ENCODE measurements at places on chromosomes 12 and 14. TPM values are rescaled to one million over a fixed set of nuclear protein-coding genes. Genes with fewer than 3 reads are reported as not detected.

The IFI27 gene
- total RNA-seq: 312 TPM

The ALDH1L2 gene
- total RNA-seq: 5.0 TPM

The NEUROD4 gene
- total RNA-seq: not detected

The GDF3 gene
- 0.32 TPM for total RNA-seq

The ADAM21 gene
- not detected for total RNA-seq

The PTPN21 gene
- total RNA-seq: 70.6 TPM

The COL2A1 gene
- not detected for total RNA-seq

The C1RL gene
- total RNA-seq: 91.6 TPM

The ACSM4 gene
- total RNA-seq: not detected

The FAR2 gene
- 13.3 TPM for total RNA-seq

DNA sequence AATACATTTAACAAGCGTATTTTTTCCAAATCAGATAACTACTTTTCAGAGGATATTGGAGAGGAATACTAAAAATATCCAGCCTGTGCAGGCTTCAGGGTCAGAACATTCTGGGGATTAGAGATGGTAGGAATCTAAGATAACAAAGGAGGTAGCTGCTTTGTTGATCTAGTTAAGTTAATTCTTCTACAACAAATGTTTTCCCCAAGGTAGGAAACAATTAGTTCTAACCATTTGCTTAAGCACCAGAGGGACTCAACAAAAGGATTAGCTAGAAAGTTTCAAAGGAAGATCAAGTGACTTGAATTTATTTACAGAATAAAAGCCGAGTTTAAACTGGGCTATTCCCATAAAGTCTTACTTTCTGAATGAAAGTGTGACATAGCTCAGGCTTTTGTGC is 524.2 kb downstream of the TMTC2 start:
- DNase-seq: no peak
- no peaks in the 10 kb centered on the region for H3K27me3 ChIP-seq
- no peaks in the 10 kb centered on the region for H3K4me1 ChIP-seq
- no peak overlapping the region for H3K27ac ChIP-seq
- H3K4me3 ChIP-seq: no peak overlapping the region
- H3K36me3 ChIP-seq: no peaks in the 10 kb centered on the region

DNA sequence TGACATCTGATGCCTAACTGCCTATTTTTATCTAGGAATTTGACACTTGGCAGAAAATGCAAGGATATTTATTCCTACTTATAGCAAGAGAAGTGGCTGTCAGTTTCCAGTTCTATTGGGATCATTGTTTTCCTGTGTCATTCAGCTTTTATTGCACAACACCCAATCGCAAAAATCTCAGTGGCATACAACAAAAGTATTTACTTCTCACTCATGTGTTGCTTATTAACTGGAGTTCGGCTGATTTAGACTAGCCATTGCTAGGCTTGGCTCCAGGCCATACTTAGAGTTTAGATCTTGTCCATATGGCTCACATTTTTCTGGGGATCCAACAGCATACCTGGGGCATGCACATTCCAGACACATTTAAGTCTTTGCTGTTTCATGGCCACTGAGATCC is 218.6 kb upstream of the SYT1 start:
- H3K4me3 ChIP-seq: no peak overlapping the region
- no peaks in the 10 kb centered on the region for H3K36me3 ChIP-seq
- DNase-seq: no peak

- no peaks in the 10 kb centered on the region for H3K36me3 ChIP-seq
- no peaks in the 10 kb centered on the region for H3K4me1 ChIP-seq
- peaks cover 6% of the 10 kb centered on the region for H3K27me3 ChIP-seq
- no peak overlapping the region for H3K4me3 ChIP-seq
Measured at GRCh38 chr12:7834701-7835100, 38.0 kb downstream of the SLC2A14 start.

- no peak for DNase-seq
- H3K36me3 ChIP-seq: no peaks in the 10 kb centered on the region
- peaks cover 15% of the 10 kb centered on the region for H3K4me1 ChIP-seq
- no peaks in the 10 kb centered on the region for H3K27me3 ChIP-seq
Measured at GRCh38 chr14:105070760-105071137, 5.5 kb upstream of the GPR132 start.

GRCh38 chr12:41536813-41537490 is 348.8 kb downstream of the PDZRN4 start:
- no peak for DNase-seq
- no peaks in the 10 kb centered on the region for H3K4me1 ChIP-seq
- H3K4me3 ChIP-seq: no peak overlapping the region
- no peak overlapping the region for H3K27ac ChIP-seq

- H3K4me3 ChIP-seq: no peak overlapping the region
- no peaks in the 10 kb centered on the region for H3K36me3 ChIP-seq
- DNase-seq: no peak
- no peak overlapping the region for H3K27ac ChIP-seq
Measured at GRCh38 chr12:10048526-10048925, 18.0 kb downstream of the CLEC9A start.

DNA sequence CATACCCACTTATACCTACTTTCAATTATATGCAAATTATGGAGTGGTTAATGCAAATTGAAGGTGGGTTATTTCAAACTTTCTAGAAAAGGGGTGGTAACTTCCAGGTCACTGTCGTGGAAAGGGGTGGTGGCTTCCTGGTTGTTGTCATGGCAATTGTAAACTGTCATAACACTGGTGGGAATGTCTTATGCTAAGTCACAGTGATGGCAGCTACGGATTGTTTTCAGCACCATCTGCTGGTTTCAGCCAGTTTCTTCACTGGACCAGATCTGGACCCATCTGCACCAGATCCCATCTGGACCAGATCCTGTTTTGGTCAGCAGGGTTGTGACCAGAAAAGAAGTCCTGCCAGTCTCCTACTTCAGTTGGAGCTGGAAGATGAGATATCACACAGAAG is 1469.3 kb downstream of the AACS start:
- no peak overlapping the region for H3K27ac ChIP-seq
- DNase-seq: no peak
- no peaks in the 10 kb centered on the region for H3K4me1 ChIP-seq
- H3K27me3 ChIP-seq: no peaks in the 10 kb centered on the region

DNA sequence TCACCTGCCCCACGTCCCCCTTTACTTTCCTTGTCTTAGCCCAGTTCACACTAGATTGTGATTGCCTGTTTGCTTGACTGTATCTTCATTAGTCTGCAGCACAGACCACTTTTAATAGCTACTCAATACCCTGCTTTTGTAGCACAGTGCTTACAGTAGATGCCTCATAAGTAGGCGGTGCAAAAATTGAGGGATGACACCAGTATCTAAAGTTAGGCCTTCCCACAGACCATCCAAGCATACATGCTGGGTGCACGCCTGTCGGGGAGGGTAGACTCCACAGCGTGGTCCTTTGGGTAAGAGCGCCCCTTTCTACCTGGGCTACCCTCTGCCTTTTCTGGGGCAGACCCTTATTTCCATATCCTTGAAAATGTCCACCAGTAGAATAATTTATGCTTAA is 140.8 kb downstream of the GCH1 start:
- H3K36me3 ChIP-seq: peaks cover 22% of the 10 kb centered on the region
- no peak for DNase-seq
- no peak overlapping the region for H3K4me3 ChIP-seq
- no peak overlapping the region for H3K27ac ChIP-seq
- peaks cover under 1% of the 10 kb centered on the region for H3K4me1 ChIP-seq

DNA sequence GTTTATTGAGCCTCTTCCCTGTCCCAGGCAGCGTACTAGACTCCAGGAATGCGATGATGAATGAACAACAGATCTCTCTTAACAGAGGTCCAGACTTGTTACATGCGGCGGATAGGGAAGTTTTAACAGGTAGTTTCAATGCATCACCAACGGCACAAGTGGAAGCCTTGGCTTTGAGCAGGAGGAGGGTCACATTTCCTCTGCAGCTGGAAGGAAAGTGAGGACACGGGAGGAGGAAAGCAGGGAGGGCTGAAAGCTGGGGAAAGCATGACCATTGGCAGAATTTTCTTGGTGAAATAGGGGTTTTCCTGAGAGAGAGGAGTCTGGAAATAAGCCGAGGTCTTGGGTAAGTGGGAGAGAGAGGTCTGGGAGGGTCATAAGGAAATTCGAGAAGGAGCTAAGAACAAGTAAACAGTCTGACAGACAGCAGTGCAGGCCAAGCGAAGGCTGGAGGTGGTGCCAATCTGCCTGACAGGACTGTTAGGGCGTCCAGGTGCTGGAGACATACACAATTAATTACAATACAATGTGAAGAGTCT is 15.4 kb downstream of the BHLHE41 start:
- H3K4me1 ChIP-seq: peaks cover 6% of the 10 kb centered on the region
- no peak overlapping the region for H3K4me3 ChIP-seq
- H3K27ac ChIP-seq: peak overlapping the region; percentile 33
- H3K27me3 ChIP-seq: no peaks in the 10 kb centered on the region
- no peak for DNase-seq

GRCh38 chr12:92938018-92938417 is 8.9 kb upstream of the EEA1 start:
- no peak for DNase-seq
- H3K4me3 ChIP-seq: no peak overlapping the region
- H3K27me3 ChIP-seq: no peaks in the 10 kb centered on the region

DNA sequence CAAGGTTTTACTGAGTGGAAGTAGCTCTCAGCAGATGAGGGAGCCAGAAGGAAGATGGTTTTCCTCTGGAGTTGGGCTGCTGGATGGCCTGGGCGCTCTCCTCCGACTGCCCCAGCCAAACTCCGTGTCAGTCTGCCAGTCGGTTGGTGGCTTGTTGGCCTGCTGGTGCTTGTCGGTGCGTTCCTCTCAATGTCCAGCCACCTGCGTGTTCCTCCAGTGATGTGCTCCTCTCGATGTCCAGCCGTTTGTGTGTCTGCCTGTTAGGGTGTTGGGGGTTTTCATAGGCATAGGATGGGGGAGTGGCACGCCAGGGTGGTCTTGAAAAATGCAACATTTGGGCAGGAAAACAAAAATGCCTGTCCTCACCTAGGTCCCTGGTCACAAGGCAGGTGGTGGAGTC is 37.0 kb upstream of the LDHB start:
- no peak for DNase-seq
- no peaks in the 10 kb centered on the region for H3K27me3 ChIP-seq
- no peak overlapping the region for H3K27ac ChIP-seq

- H3K27me3 ChIP-seq: no peaks in the 10 kb centered on the region
- no peak overlapping the region for H3K27ac ChIP-seq
- no peak for DNase-seq
- H3K36me3 ChIP-seq: no peaks in the 10 kb centered on the region
- no peaks in the 10 kb centered on the region for H3K4me1 ChIP-seq
Measured at GRCh38 chr12:21801522-21802288, 27.2 kb upstream of the KCNJ8 start.

DNA sequence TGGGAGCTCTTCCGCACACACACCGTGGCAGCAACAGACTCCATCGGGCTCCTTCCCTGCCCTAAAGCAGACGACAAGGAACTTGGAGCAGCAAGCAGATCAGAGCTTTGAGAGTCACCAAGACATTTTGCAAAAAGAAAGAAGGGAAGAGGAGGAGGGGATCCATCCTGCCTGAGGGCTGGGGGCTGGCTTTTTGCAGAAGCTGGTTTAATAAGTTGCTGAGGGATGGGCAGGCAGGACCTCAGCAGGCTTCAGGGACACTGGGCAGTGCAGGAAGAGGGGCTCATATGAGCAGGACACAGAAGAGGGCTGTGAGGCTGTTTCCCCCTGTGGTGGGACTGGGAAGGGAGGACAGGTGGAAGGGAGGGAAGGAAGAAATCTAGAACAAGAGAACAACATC is 133.4 kb upstream of the GSC start:
- no peak for DNase-seq
- H3K4me3 ChIP-seq: no peak overlapping the region
- H3K27me3 ChIP-seq: no peaks in the 10 kb centered on the region
- no peaks in the 10 kb centered on the region for H3K4me1 ChIP-seq
- no peaks in the 10 kb centered on the region for H3K36me3 ChIP-seq
- H3K27ac ChIP-seq: no peak overlapping the region

DNA sequence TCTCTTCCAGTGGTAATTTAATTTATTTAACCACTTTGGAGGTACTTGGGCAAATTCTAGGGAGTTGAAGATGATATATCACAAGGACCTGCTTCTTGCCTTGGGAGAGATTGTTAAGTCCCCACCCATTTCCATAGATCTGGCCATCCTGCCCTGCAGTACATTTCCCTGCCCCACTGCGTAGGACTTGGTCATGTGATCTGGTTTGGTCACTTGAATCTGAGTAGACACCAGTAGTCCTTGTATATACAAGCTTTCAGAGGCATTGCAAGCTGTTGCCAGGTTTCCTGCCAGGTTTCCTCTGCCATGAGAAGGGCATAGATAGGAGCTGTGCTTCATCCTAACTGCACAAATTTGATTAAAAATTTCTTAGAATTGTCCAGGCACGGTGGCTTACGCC is 200.0 kb downstream of the ADAMTS20 start:
- no peak overlapping the region for H3K27ac ChIP-seq
- DNase-seq: no peak
- no peak overlapping the region for H3K4me3 ChIP-seq
- no peaks in the 10 kb centered on the region for H3K4me1 ChIP-seq

DNA sequence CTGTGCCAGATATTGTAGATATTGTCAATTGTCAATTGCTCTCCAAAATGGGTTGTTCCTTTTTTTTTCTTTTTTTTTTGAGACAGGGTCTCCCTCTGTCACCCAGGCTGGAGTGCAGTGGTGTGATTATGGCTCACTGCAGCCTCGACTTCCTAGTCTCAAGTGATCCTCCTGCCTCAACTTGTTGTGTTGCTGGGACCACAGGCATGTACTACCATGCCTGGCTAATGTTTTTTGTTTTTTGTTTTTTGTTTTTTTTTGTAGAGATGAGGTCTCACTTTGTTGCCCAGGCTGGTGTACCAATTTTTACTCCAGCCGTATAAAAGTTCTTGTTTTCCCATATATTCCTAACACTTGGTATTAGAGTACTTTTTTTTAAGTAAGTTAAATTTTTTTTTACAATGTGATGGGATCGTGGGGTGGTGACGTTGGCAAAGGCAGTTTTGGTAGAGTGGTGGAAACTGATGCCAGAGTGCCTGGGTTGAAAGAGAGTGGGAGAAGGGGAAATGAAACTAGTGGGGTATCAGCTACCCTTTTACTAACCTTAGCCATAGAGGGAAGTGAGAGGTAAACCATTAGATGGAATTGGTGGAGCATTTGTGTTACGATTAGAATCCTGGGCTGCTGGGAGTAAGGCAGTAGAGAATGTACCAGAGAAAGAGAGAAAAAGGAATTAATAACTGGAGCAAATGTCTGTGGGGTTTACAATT is 33.0 kb upstream of the CFAP54 start:
- H3K4me3 ChIP-seq: no peak overlapping the region
- H3K27me3 ChIP-seq: no peaks in the 10 kb centered on the region
- H3K36me3 ChIP-seq: no peaks in the 10 kb centered on the region
- DNase-seq: no peak
- no peak overlapping the region for H3K27ac ChIP-seq

Data from upper lobe of right lung (tissue), 1 donor.